ENCODE measurements at places on chromosomes 7 and 10.

DNA sequence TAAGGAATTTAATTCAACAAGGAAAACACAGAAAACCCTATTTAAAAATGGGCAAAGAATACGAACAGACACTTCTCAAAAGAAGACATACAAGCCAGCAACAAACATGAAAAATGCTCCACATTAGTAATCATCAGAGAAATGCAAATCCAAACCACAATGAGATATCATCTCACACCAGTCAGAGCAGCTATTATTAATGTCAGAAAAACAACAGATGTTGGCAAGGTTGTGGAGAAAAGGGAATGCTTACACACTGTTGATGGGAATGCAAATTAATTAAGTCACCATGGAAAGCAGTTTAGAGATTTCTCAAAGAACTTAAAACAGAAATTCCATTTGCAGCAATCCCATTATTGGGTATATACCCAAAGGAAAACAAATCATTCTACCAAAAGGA is 55.2 kb downstream of the GCC1 start:
- no peak for DNase-seq

DNA sequence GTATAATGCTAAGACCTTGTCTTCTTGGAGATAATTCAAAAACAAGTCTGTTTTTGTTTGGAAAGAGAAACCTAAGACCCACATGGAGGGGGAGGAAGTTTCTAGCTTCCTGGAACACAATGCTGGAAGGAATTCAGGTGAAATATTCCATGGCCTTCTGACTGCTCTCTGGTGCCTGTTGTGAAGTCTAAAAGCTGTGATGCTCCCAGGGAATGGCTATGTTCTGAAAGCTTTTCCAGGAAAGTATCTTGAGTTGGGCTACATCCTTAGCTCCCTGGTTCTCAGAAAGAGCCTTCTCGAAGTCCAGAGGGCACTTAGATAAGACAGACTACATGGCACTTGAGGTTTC is 12.5 kb upstream of the PFKP start:
- DNase-seq = no peak

DNA sequence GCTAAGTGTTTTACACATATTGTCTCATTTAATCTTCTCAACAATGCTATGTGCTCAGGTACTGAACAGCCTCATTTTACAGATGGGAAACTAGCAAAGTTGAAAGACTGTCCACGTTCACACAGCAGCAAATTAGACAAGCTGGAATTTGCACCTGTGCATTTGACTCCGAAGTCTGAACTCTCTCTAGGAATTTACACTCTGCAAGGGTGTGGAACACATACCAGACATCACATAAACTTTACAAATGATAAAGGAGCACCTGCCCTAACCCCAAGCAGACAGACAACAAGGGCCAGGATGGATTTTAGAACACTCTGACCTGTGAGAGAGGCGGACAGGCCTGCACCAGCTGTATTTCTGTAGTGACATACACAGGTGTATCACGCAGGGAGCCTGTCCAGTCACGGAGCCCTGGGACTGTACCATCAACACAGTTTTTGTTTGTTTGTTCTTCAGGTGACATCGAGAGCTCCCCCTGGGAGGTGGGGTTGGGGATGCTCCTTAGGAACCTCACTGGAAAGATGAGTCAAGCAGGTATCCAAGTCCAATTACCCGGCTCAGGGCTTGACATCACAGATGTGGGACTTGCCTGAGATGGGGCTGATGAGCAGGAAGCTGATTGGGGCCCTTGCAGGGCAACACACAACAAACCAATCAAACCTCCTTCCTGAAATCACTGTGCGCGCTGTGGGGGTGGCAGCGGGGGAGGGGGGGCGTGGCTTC is 31.0 kb downstream of the MKI67 start:
- no peak for DNase-seq

DNA sequence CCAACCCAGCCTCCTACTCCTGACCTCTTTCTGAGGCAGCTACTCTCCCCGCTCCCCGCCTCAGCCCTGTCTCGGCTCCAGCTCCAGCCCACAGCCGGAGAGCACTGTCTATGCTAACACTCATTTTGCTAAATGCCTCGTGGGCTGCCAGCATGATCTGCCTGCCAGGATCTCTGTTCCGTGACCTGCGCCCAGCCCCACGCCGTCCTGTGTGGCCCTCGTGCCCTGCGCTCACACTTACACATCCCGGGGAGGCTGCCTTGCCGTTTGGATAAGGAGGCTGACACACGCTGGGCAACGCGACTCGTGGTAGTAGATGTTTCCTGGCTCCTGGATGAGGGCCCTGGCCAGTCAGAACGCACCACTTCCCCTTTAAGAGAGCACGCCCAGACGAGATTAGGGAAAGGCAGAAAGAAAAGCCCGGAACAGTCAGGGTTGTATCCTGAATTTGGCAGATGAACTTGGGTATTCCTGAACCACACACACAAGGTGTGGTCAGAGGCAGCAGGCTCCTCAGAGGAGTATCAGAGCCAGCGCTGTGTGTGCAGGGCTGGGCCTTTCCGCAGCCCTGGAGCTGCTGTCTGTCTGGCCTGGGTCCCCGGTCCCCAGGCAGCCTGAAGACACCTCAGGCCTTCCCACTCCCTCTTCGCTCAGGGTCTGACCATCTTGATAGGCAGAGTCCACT is 97.7 kb upstream of the EFCAB10 start:
- DNase-seq = no peak

- DNase-seq = peak; percentile 92
Observed at GRCh38 chr7:4631380-4632179, 50.5 kb upstream of the FOXK1 start.

All from fibroblast of skin of scalp (primary cell).